Choroid plexus epithelial cell (primary cell): ENCODE measurements at places on chromosomes 3 and 15.

DNA sequence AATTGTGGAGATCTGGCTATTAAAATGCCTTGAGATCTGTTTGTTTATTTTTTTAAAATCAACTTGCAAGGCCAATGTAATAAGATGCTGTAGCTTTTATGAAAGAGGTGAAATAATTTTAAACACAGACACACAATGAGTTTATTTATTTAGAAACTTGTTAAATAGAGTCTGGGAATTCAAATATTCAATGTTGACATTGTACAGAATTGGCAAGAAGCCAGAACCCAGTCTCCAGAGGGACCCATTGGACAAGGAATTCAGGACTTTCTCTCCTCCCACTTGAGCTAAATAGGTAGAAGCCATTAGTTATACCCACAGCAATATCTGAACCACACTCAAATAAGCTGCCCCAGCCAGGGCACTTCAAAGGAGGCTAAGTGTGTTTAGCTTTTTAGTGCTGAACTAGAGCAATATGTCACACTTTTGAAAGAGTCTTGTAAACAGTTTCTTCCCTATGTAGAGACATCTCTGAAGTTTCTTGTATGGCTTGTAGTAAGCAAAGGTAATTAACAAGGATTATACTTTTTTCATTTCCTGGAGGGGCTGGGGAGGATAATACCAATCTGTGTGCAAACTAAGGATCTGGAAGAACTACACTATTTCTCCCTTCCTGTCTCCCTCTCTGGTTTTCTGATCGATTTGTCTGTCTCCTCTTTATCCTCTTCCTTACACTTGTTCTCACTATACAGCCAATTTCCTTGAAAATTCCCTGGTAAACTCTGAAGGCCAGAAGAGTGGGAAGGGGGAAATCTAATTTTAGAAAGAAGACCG lies 6.0 kb downstream of the MECOM start:
- no peak for DNase-seq

DNA sequence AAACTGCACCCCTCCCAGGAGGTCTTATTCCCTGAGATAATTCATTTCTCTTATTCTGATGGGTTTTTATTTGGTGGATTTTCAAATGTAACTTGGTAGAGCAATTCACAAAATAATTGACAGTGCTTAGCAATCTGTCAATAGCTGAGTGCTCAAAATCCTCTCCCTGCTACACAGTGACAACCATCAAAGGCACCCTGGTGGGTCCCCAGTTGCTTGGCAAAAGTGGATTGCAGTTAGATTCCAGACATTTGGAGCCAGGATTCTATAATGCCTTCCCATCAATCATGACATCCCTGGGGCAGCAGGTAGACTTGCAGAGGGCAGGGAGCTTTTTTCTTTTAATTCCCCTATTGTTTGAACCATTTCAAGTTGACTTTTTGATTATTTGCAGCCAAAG lies 59.0 kb downstream of the FHIT start:
- no peak for DNase-seq

GRCh38 chr3:133490468-133491351 lies 82.8 kb upstream of the CDV3 start:
- DNase-seq = no peak

GRCh38 chr3:155504682-155505081 lies 211.2 kb upstream of the STRIT1 start:
- DNase-seq = no peak

DNA sequence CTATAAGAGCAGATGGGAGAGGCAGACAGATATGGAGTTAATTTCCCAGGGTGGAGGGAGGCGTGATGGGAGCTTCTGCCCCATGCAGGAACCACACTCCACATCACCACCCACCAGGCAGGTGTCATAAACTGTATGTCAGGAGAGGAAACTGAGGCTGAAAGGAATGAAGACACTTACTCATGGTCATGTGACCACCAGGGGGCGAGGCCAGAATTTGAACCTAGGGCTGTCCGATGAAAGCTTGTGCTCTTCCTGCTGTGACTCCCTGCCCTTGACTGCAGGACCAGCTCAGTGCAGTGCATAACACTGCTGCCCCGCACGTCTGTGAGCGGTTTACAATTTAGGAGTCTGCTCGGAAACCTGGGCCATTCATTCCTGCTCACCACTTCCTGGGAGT lies 28.8 kb downstream of the NUP210 start:
- no peak for DNase-seq

DNA sequence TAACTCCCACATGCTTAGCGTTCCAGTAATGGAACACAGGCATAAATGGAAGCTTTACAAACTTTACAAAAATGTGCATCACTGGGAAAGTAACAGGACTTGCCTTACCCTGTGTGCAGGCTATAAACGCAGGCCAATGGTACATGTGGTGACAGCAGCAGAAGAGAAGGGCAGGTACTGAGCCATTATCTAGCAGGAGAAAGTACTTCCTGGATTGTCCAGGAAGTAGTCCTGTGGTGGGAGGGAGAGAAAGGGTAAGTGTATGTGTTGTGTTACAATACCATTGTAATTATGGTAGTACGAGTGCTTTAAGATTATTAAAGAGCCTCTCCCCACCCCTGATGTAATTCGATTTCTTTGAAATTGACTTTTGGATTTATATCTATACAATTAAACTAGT lies 5.3 kb downstream of the ATP1B3 start:
- DNase-seq = no peak
